ENCODE measurements at places on chromosomes 12 and 14. TPM values are rescaled to one million over a fixed set of nuclear protein-coding genes. Genes with fewer than 3 reads are reported as not detected.

- peak; percentile 84 for DNase-seq
Measured at GRCh38 chr14:75989134-75989533, 3.6 kb downstream of the IFT43 start.

GRCh38 chr14:100900837-100901390 lies 2.6 kb downstream of the RTL1 start:
- DNase-seq = peak; percentile 66

GRCh38 chr12:121925358-121925695 lies 6.9 kb downstream of the CFAP251 start:
- DNase-seq = no peak

GRCh38 chr12:67969134-67969802 lies 20.0 kb upstream of the IFNG-AS1 start:
- DNase-seq = no peak

GRCh38 chr14:55274751-55275150 lies 3.5 kb downstream of the FBXO34 start:
- no peak for DNase-seq

DNA sequence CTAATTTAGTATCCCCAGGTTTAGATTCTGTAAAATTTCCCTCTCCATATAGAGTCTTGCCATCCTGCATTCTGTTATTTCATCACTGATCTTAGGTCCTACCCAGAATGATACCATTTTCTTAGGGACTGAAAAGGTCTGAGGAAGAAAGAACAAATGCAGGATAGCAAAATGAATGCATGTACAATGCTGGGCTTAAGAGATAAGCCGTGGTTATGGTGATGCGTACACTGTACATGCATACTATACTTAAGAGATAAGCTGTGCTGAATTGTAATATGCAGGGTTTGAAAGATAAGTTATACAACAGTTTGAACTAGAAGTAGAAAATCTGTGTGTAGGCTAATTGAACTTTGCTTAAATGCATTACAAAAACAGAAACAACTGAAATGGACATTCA lies 416.2 kb downstream of the C12orf50 start:
- DNase-seq = no peak

DNA sequence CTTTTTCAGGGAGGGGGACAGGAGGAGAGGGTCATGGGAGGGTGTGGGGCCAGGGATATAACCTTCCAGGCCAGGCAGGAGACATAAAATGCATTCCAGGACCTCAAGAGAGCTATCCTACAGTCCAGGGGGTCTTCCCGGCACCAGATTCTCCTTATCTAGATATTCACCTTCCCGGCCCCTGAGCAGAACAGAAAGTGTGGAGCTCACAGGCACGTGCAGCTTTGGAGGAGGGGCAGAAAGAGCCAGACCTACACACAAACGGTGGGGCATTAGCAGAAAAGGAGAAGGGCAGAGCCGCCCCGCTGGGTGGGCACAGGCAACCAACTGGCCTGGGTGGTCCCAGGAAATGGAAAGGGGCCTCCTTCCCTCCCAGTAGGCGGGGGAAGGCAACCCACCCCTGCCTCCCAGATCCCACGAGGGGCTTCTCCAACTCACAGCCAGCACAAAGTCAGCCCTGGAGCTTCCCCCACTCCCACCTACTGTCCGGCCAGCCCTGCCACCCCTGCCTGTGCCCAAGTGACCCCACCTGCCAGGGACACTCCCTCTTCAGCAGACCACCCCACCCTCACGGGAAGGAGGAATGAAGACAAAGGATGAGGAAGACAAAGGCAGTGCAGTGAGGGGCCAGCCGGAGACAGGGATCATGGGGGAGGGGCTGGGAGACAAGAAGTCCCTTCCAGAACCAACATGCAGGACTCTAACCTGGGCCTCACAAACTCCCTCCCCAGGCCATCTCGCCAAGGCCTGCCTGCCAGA lies 33.3 kb downstream of the CCDC85C start:
- DNase-seq = no peak

Gene SYT1
- 9.4 TPM for total RNA-seq

- DNase-seq = no peak
Measured at GRCh38 chr14:83960832-83961512, 1569.0 kb upstream of the FLRT2 start.

All from sigmoid colon (tissue), 7 donors.